ENCODE measurements at places on chromosomes 1 and 21.

GRCh38 chr1:9425859-9426258 is 113.4 kb upstream of the SLC25A33 start:
- no peak for DNase-seq

- no peak for DNase-seq
Measured at GRCh38 chr1:169487133-169487532, 1.4 kb upstream of the SLC19A2 start.

GRCh38 chr1:29651246-29651645 is 414.9 kb downstream of the PTPRU start:
- DNase-seq = no peak

DNA sequence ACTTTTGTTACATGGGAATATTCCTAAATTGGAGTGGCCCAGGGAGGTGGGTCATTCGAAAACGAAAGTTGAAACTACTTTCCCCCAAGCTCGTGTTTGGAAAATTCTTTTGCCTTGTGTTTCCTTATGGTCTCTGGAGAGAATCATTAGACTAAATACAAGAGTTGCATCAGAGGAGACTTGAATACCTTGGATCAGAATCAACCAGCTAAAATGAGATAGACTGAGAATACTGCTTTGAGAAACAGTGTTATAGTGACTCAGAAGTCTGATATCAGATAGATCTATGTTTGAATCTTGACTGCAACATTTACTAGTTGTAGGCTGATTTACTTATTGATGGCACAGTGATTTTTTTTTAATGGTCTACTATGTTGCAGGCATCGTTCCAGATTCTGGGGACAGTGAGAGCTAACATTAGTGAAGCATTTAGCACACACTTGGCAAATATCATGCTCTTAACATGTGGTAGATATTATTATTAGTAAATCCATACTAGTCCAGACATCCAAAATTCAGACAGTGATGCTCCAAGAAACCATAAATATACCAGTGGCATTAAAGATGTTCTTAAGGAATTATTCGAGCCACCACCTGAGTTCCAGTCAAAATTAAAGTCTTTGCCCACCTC is 12.9 kb upstream of the ACTN2 start:
- no peak for DNase-seq

GRCh38 chr1:52037402-52037814 is 3.8 kb upstream of the KTI12 start:
- DNase-seq = no peak

DNA sequence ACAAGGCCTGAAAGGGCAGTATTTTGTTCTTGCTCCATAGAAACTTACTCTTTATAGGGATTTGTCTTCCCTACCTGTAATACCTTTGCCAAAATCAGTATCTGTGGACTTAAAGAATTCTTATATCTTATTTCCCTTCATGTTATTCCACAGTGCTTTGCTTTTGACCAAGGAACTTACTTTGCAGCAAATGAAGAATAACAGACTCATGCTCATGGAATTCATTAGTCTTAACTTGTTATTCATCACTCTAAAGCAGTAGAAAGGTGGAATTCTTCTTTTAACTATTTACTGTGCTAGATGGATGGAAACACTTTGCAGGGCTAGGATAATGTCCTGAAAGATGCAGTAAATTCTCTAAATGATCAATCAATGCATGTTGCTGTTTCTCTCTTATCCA is 45.9 kb downstream of the DUSP10 start:
- DNase-seq = no peak

DNA sequence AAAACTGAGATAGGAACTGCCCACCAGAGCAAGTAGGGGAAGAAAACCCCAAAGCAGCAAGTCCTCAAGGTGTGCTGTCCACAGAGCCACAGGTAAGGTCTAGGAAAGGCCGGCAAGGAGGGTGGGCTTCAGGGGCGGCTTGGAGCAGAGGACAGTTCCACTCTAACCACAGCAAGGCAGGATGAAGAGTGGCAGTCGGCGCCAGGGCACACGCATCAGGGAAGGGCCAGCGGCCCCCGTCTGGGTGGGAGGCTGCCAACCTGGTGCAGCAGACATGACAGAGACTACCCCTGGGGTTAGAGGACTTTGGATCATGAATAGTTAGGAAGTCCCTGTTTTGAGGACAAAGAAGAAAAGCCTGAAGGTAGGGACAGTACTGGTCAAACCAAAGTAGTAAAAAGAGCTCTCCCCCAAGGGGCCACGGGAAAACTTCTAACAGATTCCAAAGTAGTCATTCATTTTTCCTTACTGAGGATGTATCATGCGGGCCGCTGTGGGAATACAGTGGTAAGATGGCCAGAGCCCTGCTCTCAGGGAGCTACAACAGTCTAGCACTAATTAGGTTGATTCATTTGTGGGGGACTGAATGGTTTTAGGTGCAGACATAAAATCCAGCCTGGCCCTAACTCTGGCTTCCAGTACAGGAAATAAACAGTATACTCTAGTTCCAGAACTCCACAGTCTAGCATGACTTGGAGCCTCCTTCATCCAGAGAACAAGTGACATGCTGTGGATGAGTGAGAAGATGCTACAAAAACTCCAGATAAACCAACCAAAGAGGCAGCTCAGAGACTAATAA is 3.5 kb upstream of the RAP1GAP start:
- DNase-seq = no peak

DNA sequence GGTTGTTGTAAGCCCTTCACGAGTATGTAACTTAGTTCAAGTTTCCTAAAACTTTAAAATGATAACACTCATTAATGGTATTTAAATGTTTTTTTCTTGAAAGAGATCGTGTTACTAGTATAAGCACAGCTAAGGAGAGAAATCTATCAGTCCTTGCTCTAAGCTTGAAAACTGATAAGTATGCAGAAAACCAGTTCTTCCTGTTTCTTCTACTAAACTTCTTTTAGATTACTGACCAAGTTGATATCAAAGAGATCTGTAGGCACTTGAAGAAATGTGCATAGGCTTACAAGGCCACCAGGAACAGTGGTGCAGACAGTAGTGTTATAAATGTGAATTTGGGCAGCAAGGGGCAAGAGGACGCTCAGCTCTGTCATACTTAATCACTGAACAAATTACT is 3.9 kb downstream of the EFCAB14 start:
- no peak for DNase-seq

- no peak for DNase-seq
Measured at GRCh38 chr1:31733389-31734219, 29.8 kb upstream of the COL16A1 start.

DNA sequence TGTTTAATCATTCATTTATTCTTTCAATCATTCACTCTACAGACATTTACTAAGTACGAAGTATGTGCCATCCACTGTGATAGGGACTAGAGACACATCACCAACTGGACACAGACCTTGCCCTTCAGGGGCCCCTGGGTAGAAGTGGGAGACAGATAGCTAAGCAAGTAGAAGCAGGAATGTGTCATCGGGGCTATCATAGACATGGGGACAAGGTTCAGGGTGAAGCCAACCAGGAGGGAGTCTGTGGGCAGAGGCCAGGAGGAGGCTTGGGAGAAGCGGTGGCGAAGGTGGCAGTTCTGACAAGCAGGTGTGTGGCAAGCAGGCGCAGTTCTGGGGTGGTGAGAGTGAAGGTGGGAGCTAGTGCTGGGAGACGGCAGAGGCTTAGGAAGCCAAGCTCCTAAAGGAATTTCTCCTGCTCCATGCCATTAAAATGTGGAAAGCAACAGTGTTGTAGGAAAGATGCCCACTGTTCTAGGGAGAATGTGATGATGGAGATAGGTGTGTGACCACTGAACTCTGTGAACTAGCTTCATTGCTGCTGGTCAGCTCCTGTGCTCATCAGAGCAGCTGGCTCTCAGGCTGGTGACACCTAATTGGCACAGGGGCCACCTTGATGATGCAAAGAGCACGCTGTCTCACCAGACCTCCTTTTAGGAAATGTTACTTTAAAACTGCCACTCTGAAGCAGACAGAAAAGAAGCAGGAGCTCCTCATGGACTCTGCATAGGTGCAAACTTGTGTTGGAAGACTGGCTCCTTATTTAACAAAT is 79.7 kb upstream of the LPGAT1 start:
- DNase-seq = no peak

DNA sequence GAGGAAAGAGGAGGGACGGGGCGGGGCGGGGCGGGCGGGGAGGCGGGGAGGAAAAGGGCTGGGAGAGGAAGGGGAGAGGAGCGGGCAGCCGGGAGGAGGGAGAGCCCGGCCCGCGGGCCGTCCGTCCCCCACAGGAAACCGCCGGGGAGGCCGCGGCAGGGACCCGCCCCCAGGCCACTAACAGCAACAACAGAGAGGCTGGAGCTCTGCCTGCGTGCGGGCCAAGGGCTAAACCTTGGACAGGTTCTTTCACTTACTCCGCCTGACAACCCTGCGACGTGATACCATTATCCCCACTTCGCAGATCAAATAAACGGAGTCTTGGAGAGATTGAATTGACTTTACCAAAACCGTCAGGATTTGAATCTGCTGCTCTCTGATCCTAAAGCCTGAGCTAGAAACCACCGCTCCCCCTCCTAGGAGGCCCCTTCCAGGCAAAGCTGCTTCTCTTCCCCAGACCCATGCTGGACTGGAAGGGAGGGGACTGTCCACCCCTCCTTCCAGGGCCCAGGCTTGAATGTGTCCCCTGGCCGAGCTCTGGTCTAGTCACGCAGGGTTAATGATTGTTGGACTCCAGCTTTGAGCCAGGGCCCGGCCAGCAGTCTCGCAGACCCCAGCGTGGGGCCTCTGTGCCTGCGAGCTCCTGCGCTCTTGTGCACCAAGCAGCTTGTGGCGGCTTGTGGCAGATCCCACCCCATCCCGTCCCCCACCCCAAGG is at the start of gene EVA1B:
TSS of gene EVA1B (minus strand) at position 10 of the 717 bp plus-strand sequence. CDS start 608 bp downstream, outside the sequence.
- peak; percentile 81 for DNase-seq

DNA sequence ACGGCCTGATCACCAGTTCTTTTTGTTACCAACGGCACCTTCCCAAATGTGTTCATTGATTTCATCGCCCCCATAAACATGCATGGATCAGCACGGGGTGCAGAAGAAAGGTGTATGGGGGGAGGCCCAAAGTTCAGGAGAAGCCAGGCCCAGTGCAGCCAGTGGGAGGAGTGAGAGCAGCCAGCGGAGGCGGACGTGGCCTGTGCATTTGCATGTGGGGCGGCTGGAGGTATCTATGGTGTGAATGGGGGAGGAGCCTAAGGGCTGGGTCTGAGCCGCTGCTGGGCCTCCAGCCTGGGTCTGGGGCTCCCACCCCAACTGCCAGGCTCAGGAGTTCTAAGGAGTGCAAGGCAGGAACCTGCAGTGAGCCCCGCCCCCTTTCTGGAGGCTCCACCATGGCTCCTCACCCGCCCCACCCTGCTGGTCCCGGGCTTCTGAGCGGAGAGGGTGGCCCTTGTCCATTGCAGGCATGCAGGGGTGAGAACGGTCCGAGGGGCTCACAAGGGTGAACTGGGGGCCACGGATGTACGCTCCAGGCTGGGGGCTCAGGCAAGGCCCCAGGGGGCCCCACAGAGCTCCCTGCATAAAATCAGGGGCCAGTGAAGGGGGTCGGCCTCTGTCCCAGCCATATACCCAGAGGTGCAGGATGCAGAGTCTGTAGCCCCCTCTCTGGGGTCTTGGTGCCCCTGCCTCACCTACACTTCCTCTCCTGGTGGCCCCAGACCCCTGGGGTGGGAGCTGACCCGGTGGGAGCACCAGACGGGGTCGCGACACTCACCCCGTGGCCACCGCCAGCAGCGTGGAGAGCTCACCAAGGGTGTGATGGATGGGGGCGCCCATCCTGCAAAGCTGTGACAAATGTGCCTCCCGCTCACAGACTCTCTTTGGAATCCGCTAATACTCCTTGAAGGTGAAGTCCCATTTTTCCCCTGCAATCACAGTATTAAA is 31.3 kb upstream of the TTC34 start:
- no peak for DNase-seq

DNA sequence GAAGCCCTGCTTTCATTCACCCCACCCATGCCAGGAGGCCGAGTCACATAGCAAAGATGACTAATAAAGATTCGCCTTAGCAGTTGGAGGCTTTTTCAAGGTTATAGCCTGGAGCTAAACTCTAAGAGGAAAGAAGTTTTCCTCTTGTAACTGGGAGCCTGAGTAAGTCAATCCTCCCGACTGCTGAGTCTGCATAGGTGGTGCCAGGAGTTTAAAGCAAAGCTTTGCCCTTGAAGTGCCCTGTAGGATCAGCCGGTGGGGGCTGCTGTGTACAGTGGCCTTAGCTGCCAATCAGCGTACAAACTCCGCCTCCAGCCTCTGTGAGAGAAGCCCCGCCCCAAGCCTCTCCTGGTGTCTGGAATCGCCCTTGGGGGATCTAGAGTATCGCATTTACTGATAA is 147.5 kb upstream of the SPATA6 start:
- no peak for DNase-seq

DNA sequence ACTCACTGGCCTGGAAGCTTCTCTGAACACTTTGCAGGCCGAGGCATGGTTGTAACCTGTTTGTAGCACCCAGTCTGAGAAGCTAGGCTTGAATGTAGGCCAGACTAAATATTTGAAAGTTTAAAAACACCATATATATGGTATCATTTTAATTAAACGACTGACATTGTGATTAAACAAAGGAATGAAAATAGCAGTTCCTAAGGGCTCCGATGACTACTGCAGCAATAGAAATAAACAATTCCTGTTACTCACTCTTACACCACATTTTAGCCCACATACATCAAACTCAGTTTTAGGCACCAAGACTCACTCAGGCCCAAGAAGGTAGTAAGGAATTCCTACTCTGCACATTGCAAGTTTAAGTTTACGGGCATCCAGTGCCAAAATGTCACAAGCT is 281.2 kb downstream of the AKT3 start:
- DNase-seq = no peak

- DNase-seq = no peak
Measured at GRCh38 chr1:155864393-155864792, 5.0 kb downstream of the SYT11 start.

- peak; percentile 81 for DNase-seq
Measured at GRCh38 chr1:65056234-65056633, 89.9 kb upstream of the JAK1 start.

DNA sequence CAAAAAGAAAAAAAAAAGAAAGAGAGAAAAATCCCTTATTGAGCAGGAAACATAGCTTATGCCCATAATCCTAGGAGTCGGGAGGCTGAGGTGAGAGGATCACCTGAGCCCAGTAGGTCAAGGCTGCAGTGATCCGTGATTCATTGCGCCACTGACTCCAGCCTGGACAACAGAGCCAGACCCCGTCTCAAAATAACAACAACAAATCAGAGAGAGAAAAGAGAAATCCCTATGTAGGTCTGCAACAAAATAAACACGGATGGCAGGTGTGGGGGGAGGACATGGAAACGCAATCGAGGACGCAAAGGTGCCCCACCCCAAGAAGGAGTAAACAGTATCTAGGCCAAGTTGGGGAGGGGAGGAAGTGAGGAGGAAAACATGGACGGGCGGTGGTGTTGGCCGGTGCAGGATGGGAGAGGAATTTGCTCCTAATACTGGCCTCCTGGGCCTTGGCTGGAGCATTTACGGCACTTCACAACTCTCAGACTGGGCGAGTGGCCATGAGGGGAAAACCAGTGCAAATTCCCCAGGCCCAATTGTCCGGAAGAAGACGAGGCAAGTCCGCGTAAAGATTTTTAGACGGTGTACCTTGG is 609 bp upstream of the CHTOP start:
- DNase-seq = no peak

GRCh38 chr1:32724678-32725614 is 22.4 kb upstream of the SYNC start:
- DNase-seq = peak; percentile 35

- peak; percentile 12 for DNase-seq
Measured at GRCh38 chr1:44227211-44227610, 13.9 kb downstream of the DMAP1 start.

- DNase-seq = no peak
Measured at GRCh38 chr21:41506005-41506594, 1.9 kb downstream of the TMPRSS2 start.
